ENCODE measurements at places on chromosomes 5 and 9.

GRCh38 chr9:113602126-113603047 is 138.9 kb downstream of the RGS3 start:
- DNase-seq, result peak; percentile 97

- DNase-seq, result no peak
Measured at GRCh38 chr5:93431250-93431649, 149.8 kb downstream of the NR2F1-AS1 start.

DNA sequence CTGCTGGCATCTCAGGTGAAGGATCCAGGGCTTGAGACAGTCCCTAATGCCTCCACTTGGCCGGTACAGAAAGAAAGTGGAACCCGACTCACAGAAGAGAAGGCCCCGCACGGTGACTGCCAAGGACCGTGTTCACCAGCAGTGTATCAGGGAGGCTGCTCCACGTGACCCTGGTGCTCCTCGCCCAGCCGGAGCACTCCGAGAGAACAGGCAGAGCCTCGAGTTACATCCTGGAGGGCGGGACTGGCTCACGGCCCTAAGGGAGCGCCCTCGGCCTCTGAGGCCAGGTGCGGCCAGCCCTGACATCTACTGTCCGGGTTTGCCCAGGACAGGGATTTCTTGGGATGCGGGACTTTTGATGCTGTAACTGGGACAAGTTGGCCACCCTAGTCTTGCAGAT is 104.0 kb upstream of the SARDH start:
- no peak for DNase-seq

- DNase-seq, result no peak
Measured at GRCh38 chr5:83967417-83967816, 246.8 kb upstream of the HAPLN1 start.

DNA sequence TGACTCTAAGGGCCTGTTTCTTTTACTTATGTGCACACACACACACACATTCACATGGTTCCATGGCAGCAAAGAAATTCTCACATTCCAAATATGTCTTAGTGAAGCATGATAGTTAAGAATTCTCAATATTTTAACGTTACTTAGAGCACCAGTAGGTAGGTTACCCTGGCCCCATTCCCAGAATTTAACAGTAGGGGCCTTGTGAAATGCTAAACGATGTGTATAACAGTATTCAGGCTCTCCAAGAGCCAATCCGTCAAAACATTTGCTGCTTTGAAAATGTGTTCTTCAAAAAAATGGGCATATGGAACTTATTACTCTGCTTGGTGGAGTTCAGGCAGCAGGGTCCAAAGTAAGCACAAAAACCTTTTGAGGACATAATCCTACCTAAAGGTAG is 93.7 kb upstream of the DAB2 start:
- no peak for DNase-seq

DNA sequence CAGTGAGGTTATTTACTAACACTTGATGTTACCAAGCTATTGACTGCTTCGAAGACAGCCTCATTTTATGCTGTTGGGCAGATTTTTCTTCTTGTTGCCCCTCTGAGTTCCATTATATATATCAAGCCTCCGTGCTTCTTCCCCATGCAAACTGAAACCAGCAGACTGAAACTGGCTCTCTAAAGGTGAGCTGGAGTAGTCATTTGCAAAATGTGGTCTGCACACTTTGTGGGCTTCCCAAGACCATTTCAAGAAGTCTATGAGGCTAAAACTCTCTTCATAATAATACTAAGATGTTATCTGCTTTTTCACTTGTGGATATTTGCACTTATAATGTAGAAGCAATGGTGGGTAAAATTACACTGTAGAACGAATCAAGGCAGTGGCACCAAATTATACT is 13.9 kb downstream of the SLC36A1 start:
- DNase-seq, result no peak

DNA sequence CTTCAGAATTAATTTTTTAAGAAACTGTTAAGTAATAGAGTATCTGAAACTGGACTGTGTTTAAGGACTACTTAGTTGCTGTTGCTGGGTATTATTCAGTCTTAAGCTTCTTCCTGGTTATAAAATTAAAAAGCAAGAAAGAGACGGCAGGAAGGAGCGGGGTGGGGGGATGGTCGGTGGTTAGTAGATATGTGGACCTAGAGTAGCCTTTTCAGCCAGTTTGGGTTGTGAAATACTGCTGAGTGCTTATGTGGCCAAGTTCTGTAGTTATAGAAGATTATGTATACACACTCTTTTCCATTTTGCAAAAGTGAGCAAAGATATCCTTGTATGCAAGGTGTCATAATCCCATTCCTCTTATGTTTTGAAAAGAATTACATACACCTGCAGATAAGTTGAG is 28.5 kb downstream of the TRIO start:
- DNase-seq, result no peak

GRCh38 chr9:129627556-129628440 is 1.8 kb downstream of the NTMT1 start:
- DNase-seq, result peak; percentile 91

GRCh38 chr9:126276056-126276728 is 50.4 kb upstream of the MVB12B start:
- DNase-seq, result peak; percentile 99

DNA sequence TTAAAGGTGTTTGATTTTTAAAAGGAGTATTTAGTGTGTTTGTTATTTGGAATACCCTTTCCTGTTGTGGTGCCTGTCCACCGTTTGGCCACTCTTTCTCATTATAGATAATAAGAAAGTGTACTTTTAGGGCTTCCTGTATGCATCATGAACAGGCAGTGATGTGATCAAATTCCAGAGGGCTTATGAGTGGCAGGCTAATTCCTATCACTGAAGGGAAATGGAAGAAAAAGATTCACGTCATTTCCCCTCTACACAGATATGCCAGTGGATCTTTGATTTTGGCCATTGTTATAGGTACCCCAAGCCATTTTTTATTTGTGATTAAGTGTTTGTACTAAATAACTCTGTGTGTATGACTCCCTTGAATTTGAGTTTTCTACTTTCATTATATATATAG is 37.1 kb downstream of the RPS6 start:
- no peak for DNase-seq

DNA sequence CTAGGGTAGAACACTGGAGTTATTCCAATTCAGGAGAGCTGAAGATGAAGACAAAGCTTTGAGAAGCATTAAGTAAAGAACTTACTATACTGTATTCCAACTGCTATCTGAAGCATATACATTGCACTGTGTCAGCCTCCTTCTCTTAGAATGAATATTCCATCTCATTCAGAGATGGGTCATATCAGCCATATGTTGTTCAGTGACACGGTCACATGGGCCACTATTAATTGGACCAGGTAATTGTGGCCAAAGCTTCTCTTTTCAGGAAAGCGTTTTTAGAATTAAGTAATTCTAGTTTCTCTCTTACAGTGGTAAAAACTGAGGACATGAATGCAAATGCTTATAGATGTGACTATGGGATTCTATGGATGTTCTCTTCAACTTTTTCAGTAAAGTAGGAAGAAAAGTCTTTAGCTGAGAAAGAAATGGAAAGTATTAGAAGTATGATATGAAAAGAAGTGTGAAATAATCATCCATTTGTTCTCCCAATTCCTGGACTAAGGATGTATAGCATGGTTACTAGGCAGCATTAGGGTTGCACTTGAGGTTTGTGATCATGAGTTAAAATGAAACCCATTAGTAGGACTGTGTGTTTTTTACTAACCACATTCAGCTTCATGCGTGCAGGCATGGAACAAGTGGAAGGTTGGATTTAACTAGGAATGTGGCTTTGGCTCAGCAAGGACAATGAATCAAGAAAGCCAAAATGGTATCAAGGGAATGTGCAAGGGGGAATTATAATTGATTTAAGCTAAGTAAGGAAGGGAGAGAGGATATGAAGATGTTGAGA is 40.9 kb downstream of the CETN3 start:
- no peak for DNase-seq

- peak; percentile 50 for DNase-seq
Measured at GRCh38 chr5:151686674-151687407, at the start of gene SPARC. Gene SPARC, minus strand, starts transcription at chr5:151686915. Its CDS starts 10,727 bp downstream, at chr5:151676188.

DNA sequence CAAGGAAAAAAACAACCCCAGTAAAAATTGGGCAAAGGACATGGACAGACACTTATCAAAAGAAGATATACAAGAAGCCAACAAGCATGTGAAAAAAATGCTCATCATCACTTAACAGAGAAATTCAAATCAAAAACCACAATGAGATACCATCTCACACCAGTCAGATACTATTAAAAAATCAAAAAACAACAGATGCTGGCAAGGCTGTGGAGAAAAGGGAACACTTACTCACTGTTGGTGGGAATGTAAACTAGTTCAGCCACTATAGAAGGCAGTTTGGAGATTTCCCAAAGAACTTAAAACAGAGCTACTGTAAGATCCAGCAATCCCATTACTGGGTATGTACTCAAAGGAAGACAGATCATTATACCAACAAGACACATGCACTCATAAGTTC is 157.4 kb downstream of the EDIL3 start:
- no peak for DNase-seq

GRCh38 chr5:141952020-141952419 is 6.0 kb downstream of the PCDH12 start:
- peak; percentile 51 for DNase-seq

- peak; percentile 68 for DNase-seq
Measured at GRCh38 chr5:152560512-152561137, 155.5 kb upstream of the NMUR2 start.

GRCh38 chr5:173496129-173496882 is 120.1 kb downstream of the BOD1 start:
- DNase-seq, result no peak

DNA sequence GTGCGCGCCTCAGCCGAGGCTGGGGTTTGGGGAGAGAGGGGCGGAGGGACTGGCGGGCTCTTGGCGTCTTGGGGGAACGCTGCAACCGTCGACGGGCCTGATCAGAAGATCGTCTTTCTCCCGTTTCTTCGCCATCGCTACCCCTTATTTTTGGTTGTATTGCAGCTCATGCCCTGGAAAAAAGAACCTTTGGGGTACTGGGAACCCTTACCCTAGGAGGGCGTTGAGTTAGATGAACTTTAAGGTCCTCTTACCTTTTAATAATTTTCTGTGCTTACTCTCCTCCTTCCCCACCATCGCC is 719 bp downstream of the PAIP2 start:
- no peak for DNase-seq

DNA sequence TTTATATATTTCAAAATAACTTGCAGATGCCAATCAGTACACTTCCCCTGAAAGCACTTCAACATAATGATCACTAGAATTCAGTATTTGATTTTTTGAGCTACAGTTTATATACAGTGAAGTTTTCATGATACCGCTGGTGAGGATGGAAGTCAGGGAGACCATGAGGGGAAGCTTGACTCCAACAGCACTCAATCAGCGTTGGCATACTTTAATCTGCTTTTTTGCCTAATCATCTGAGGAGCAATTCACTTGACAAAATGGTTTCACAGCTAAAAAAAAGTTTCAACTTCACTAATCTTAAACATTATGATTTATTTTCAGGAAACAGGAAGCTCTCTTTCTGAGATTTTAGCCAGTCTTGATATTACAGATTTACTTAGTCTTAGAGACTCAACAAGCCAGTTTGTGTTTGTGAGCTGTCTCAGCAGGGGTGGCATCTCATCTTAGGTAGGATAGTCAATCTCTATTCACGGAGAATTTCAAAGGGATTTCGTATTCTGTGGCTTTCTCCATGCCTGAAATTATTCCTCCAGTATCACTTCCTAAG is 111.4 kb upstream of the ARRDC3 start:
- DNase-seq, result no peak

DNA sequence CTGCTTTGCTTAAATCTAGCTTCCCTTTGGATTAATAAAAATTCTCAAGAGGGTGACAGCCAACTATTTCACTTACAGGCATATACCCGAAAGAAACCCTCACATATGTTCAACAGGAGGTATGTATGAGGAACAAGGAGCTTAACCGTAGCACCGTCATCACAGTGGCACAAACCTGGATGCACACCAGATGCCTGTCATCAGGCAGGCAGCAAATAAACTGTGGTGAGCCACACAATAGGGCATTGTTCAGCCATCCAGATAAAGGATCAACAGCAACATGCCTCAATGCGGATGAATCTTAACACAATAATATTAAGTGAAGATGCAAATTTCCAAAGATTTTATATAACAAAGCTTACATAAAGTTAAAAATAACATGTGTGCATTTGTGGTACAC is 5.5 kb upstream of the TNFSF15 start:
- peak; percentile 8 for DNase-seq

- no peak for DNase-seq
Measured at GRCh38 chr5:174093123-174093522, 47.6 kb downstream of the NSG2 start.

DNA sequence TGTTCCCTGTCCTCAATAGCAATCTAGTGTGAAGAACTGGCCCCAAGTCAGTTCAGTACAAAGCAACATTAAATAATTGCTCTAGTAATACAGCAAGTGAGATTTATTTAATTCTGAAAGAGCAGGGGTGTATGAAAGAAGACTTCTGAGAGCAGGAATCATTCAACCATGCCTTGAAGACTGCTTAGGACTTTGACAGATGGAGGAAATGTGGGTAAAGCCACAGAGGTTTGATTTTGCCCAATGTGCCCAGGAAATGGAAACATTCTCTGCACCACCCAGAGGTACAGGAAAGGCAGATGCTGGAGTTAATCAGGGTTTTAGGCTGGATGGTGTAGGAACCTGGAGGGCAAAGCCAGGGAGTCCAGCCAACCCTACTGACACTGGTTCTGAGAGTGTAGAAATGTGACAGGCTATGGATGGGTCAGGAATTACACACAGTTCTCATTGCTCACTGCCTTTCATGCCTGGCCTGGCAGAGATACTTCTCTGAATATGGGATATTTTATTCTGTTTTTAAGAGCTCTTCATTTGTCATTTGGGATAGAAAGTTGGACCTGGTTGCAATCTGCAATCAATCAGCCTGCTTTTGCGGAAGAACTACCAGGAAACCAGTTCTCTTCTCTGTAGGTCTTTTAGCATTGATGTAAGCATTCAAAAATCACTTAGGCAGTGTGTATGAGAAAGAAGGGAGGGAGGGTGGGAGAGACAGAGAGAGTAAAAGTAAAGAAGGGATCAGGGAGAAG is 88.3 kb downstream of the BRINP1 start:
- DNase-seq, result no peak

DNA sequence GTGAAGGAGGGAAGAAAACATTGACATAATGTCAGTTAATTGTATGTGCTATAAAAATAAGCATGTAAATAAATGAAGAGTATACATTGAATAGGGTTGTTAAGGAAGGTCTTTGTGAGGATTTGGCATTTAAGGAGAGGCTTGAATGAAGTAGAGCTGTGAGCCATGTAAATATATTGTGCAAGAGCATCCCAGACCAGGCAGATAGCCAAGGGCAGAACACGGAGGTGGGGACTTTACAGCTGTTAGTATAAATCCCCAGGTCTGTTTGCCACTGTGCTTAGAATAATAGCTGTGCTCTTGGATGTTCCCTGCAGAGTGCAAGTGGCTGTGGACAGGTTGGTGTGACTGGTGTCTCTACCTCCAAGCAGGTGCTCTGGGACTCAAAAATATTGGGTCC is 211.7 kb downstream of the LRRC70 start:
- DNase-seq, result no peak

GRCh38 chr9:136238342-136238732 is 7.3 kb downstream of the QSOX2 start:
- DNase-seq, result no peak

All from NCI-H524 (cell line).